Stimulated activated CD8-positive, alpha-beta memory T cell treated with anti-CD3 and anti-CD28 coated beads, Interleukin-4, amount 100 ng/mL, for 24 hours (primary cell): ENCODE measurements at places on chromosomes 2 and 18.

- no peak for DNase-seq
These were observed 57.2 kb downstream of the CYBRD1 start for GRCh38 chr2:171579481-171579880.

DNA sequence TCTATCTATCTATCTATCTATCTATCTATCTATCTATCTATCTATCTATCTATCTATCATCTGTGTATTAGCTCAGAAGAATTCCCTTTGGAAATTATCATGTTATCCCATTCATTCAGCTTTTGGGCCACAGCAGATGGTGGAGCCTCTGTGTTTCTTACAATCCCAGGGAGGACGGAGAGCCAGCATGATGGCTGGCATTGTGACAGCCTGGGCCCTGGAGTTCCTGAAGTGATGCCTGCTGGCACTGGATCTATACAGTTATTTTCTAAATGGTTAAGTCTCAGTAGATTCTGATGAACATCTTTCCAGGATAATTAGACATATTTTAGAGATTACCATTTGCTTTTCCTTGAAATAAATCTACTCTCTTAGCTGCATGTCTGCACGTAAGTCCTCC, 385.4 kb upstream of the NXPH2 start:
- no peak for DNase-seq

DNA sequence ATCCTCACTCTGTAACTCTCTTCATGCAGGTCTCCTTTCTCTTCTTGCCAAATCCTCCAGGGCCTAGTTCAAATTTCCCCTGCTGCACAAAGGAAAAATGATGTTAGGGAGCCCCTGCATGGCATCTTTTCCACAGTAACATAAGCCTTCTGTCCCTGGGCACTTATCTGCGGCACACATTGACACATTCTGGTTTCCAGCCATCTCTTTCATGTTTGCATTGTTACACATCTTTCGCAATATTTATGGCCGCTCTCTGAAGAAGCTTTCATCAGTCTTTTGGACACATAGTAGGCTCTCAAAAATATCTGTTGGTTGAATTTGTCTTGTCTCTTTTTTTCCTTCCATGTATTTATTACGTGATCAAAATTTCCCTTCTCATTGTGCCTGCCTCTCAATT, 1806.1 kb upstream of the PIK3C3 start:
- DNase-seq: no peak

- no peak for DNase-seq
These were observed 41.6 kb downstream of the INO80C start for GRCh38 chr18:35455926-35456763.

GRCh38 chr2:191610756-191611155, 67.2 kb upstream of the NABP1 start:
- DNase-seq: no peak

- DNase-seq: no peak
These were observed 15.0 kb downstream of the ATG16L1 start for GRCh38 chr2:233266481-233266880.

DNA sequence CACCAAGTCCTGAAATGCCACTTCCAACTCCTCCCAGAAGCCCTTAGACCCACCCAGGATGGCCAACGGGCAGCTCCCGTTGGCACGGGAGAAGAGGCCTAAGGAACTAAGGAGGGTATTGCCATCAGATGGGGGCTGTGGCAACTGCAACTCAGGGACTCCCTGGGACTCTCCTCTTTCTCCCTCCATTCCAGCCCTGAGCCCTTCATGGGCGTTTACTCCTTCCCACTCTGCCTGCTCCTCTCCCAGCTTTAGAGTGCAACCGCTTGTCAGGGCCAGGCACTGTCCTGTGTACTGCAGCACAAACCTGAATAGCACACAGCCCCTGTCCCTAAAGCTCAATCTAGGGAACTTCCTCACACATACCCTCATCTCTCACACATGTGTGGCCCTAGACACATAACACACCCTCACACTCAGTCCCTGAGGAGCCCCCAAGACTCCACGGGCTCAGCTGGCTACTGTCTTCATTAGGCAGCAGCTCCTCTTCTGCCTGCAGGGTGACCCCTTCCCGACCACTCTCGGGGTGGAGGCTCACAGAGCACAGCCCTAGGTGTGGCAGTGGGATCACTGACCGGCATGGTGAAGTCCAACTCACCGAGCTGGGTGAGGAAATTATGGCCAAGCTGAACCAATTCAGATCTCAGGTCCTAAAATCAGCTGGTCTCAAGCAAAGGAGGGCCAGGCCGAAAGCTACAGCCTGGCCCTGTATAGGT, 316.3 kb downstream of the CELF4 start:
- DNase-seq: no peak

DNA sequence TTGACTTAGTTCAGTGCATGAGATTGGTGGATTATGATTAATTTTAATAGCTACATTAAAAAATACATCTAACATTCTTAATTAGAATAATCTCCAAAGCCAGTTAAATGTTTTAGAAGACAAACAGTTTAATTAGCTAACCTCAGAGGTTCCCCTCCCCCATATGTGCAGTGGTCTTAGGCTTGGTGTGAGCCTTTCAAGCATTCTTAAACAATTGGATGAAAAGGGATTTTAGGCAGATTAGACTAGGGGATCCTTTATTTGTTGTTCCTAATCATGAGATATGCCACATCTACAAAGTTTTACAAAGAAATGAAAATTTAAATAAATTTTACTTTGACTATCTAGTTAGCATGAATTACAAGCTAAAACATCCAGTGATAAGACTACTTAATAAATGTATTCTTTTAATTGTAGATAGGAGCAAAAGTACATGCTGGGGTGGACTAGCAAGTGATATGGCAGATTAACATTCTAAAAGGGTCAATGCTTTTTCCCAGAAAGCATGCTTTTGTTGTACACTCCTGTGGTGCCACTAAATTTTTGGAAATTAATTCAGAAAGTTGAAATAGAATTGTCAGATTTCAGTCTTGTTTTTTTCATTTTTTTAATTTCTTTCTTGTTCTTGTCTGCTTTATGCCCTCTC, 42.7 kb upstream of the OTX1 start:
- no peak for DNase-seq

DNA sequence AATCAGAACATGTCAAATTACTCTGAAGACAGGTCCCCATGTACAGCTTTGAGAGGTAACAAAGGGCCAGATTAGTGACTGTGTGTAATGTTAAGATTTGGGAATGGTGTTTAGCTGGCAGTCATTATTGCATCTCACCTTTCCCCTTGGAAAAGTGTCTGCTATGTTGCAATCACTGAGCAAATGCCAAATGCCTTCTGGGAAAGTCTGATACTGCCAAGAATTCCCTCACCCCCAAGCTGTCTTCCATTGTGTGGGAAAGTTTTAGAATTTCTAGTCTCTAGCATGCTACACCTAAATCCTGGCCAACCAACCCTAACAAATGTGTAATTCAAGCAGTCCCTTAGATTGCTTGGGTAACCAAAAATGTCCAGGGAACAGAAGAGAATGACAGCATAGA, 13.6 kb upstream of the PELI1 start:
- DNase-seq: no peak

GRCh38 chr2:233460726-233461441, 105.7 kb downstream of the USP40 start:
- DNase-seq: no peak

- DNase-seq: no peak
These were observed 57.8 kb downstream of the DIPK1C start for GRCh38 chr18:74399091-74399887.

GRCh38 chr18:25459814-25460213, 107.8 kb upstream of the ZNF521 start:
- DNase-seq: no peak

DNA sequence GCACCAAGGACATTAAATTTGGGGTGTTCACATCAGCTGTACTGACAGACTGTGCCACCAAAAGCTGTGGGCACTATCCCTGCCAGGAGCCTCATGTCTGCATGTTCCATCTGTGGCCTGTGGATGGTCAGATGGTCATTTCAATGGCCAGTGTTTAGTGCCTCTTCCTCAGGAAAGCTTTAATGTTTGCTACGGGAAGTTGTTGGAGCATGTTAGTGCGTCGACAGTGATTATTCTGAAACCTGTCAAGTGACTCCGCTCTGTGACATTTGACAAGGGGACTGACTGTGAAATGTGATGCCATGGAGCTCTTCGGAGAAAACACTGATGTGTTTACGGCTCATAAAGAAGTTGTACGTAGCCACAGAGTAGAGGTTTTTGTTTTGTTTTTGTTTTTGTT, 18.7 kb upstream of the RGPD4 start:
- DNase-seq: no peak

DNA sequence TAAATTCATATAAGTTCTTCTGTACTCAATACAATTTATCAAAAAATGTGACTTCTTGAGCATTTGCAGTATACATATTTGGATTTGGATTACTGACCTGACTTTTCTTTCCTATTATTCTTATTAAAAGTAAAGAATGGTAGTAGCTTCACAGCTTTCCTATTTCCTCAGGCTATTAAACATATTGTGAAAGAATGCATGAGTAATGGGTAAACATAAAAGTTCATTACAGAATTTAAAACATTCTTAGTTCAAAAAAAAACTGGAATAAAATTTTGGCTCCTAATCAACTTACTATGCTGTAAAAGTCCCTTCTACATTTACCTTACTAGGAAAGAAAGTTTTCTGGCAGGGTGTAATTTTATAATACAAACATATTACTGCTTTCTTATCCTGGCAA, 27.3 kb upstream of the C2orf66 start:
- no peak for DNase-seq

DNA sequence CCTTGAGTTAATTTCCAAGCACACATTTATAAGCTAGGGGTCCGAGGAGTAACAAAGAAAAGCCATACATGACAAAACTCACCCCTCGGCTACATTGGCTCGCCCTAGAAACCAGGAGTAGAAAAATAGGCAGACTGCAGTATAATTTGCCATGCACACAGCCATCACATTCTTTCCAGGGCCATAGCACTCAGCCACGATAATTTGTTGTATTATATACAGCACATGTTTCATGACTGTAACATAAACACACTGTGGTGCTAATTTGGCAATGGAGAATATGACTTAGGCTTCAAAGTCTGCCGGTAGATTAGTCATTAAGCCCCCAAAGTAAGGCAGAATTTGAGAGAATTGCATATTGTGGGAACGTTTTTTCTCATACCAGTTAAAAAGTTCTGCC, 254.9 kb downstream of the ZNF521 start:
- no peak for DNase-seq

GRCh38 chr2:44934038-44934982, 7.2 kb upstream of the SIX3 start:
- DNase-seq: no peak

GRCh38 chr2:155747531-155747930, 585.0 kb downstream of the NR4A2 start:
- DNase-seq: no peak

DNA sequence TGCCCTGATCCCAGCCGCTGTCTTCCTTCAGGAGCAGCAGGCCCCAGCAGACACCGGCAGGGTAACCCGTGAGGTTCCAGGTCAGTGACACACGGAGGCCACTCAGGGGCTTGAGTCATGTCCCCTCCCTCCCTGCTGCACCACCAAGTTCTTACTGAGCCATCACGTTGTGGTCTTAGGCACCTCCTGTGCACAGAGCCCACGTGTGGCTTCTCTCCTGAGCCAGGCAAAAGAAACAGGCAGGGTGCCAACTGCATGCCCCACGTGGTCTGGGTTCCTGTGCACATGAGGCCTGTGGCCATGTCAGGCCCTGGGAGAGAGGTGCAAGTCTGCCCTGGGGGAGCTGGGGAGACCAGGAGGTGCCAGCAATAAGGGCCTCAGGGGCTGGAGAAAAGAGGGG, 264.8 kb downstream of the KLHL29 start:
- no peak for DNase-seq

DNA sequence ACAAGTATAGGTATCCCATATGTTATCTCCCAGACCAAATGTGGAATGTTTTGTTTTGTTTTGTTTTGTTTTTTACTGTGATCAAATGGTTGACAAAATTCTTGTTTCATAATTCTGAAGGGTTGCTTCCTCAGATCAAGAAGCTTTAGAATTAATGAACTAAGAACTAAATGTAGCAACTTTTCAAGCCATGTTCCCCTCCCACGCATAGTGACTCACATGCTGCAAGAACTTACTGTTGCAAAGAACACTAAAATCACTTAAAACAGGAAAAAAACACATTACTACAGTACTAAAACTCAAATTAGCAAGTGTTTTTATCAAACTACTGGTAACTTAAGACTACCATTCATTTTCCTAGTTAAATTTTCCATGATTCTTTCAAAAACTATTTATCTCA, 30.6 kb downstream of the HNRNPLL start:
- DNase-seq: peak; percentile 11

DNA sequence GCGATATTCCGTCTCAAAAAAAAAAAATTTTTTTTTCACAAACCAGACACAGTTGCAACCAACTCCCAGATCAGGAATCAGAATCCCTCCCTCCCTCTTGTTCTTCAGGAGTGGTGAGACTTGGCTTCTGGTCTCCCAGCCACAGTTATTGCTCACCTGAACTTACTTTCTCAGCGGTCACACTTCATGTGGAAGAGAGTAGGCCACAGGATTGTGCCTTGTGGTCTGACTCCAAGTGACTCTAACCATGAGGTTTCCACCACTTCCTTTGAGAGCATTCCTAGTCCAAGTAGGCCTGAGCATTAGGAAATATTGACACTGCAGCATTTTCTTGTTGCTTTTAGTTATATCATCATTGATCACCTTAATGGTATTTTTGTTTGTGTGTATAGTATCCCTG, 12.1 kb downstream of the FMNL2 start:
- DNase-seq: no peak

DNA sequence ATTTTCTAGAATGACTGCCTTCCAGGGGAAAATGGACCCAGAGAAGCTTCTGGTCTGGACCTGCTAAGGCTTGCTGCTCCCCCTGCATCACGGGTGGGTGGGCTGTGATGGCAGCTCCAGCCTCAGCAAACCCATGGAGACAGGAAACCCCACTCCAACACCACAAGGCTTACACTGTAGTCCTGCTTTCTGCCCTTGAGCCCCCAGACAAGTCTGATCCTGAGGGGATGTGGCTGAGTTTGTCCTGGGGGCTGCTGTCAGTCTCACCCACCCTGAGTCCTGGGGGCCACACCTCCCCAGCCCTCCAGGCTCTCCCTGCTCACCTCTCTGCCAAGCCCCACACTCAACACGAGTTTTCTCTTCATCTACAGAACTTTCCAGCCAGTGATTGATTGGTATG, 279.4 kb downstream of the EIPR1 start:
- DNase-seq: no peak

- DNase-seq: no peak
These were observed 116.5 kb downstream of the PXDN start for GRCh38 chr2:1627628-1628381.
